ENCODE measurements at places on chromosomes 7 and 10.

- no peak for DNase-seq
Measured at GRCh38 chr7:29196971-29197595, 2.5 kb downstream of the CHN2 start.

- no peak for DNase-seq
Measured at GRCh38 chr7:69898189-69898588, 299.9 kb downstream of the AUTS2 start.

DNA sequence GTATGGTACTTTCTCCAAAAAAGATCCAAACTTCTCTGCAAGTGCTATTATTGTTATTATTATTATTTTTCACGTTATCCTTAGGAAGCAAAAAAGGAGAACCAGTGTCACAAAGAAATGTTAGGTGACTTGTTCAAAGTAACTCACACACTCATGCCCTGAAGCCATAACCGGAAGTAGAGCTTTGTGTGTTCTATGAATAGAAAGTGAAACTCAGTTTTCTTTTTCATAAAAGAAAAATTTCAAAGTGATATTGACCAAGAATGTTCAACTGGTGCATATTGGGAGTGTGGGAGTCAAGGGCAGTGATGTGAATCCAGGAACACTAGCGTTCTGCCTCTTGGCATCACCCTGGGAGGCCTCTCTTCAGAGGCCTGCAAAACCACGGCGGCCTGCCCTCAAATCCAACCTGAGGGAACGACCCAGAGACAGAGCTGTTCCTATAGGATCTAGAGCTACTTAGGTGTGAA lies 106.1 kb downstream of the PRKCQ start:
- DNase-seq: no peak

DNA sequence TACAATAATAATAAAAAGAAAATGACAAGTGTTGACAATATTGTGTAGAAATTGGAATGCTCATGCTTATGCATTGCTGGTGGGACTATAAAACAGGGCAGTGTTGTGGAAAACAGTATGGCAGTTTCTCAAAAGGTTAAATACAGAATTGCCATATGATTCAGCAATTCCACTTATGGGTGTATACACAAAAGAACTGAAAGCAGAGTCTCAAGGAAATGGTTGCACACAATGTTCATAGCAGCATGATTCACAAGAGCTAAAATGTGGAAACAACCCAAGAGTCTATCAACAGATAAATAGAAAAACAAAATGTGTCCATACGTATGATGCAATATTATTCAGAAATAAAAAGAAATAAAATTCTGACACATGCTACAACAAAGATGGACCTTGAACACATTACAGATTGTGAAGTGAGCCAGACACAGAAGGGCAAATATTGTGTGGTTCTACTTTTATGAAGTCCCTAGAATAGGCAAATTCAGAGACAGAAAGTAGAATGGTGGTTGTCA lies 64.8 kb upstream of the GRM8 start:
- no peak for DNase-seq

GRCh38 chr10:64486149-64486548 lies 964.9 kb downstream of the REEP3 start:
- DNase-seq: peak; percentile 37

DNA sequence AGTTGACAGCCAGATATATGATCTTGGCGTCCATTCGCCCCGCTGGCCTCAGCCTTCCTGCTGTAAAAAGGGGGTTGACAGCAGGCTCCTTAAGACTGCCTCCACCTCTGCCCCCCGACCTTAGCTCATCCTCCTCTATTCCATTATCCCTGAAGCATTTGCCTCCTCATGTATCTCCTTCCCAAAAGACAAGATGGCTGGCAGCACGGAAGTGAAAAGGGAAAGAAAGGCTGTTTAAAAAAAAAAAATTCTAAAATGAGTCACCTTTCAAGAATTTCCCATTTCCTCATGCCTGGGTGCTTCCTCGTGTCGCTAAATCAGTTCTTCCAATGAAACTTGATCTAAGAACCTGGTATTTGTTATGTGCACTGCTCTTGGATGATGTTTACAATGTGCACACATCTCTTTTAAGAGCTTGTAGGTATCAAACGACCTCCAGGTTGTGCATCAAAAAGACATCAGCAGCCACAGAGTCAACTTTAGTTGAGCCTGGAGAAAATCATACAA lies 1.7 kb downstream of the SCRN1 start:
- DNase-seq: peak; percentile 51

GRCh38 chr7:86904949-86905834 lies 154.3 kb downstream of the ELAPOR2 start:
- DNase-seq: peak; percentile 48

- DNase-seq: no peak
Measured at GRCh38 chr7:107696330-107696946, 35.8 kb downstream of the SLC26A4 start.

DNA sequence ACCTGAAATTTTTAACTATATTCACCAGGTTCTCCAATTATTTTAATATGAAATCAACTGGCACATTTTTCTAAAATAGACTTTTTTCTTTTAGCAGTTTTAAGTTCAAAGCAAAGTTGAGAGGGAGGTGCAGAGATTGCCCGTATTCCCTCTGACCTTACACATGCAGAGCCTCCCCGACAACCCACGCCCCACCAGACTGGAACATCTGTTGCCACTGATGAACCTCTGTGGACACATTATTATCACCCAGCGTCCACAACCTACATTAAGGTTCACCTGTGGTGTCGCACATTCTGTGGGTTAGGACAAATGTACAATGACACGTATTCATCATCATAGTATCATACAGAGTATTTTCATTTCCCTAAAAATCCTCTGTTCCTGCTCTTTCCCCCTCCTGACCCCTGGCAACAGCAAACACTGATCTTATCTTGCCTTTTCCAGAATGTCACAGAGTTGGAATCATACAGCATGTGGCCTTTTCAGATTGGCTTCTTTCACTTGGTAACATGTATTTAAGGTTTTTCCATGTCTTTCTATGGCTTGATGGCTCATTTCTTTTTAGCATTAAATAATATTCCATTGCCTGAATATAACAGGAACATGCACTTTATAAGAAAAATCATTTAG lies 37.1 kb downstream of the COBL start:
- DNase-seq: no peak

DNA sequence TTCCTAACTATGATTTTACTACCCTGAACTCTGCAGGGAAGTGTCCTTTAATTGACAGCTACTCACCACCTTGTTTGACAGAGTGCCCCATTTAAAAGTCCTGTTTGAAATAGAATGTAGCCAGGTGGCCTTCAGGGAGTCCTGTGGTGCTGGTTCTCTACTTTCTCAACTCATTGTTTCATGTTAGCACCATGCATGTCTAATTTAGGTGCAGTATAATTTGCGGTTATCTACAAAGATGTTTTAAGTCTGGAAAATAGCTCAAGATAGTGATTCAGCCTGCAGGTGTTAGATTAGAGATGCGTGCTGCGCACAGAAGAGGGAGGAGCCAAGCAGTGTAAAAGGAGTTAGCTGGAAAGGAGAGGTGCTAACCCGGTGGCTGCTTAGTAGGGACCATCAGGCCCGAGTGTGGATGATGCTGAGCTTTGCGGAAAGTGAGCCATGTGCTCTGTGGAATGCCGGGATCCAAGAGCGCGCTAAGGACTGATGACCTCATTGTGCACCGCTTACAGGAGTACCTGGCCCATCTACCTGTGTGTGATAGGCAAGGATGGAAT lies 1.2 kb downstream of the CCM2 start:
- DNase-seq: peak; percentile 36

GRCh38 chr7:137838706-137839315 lies 8.0 kb downstream of the DGKI start:
- DNase-seq: no peak

- peak; percentile 63 for DNase-seq
Measured at GRCh38 chr10:104581884-104582601, 59.0 kb upstream of the SORCS3 start.

DNA sequence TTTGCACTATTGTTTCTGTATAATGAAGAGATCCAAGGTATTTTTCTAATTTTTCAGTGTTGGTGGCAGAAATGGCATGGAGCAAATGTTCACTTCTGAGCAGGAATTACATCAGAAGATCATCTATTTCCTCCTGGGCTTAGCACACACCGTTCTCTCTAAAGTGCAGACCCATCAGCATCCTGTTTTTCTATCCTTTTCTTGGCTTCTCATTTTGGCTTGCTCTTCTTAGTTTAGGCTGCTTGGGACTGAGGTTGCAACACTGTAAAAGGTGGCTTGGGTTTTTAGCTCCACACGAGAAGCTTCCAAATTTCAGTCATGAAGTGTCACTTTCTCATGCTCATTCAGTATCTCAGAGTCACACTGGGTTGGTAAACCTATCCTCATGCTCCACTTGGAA lies 79.9 kb upstream of the SMIM30 start:
- no peak for DNase-seq

DNA sequence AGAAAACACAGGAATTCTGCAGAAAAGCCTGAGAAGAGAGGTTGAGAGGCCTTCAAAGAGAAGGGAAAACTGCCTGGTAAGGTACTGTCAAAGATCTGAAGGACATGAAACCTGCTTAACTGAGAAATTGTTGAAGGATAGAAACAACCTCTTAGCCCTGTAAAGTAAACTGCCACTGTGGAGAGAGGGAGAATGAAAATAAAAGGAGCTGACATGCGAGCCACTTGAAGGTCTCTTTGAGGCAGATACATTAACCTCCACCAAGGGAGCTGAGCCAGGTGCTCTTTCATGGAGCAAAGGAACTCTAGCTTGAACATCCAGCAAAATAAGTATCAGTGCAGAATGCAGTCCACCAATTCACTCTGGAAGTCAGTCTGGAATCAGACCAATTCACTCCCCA lies 108.8 kb upstream of the FEZF1 start:
- no peak for DNase-seq

GRCh38 chr7:131020759-131021261 lies 286.8 kb upstream of the KLF14 start:
- DNase-seq: no peak

- DNase-seq: no peak
Measured at GRCh38 chr7:85103962-85104361, 82.9 kb downstream of the SEMA3D start.

GRCh38 chr10:934746-935406 lies 3.4 kb upstream of the LARP4B start:
- no peak for DNase-seq

DNA sequence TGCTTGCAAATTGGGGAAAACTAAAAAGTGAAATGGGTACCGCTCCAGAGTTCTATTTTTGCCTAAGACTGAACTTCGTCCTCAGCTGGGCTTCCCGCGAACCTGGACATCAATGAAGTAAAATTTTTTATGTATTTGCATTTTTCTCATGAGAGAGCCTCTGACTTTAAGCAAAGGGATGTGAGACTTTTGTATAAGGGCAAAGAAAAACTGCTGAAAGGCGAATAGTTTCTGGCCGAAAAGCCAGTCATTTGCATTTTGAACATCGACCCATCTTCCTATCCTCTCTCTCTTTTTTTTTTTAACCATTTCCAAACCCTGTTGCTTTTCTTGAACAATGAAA lies 573 bp downstream of the PMPCB start:
- DNase-seq: peak; percentile 36

DNA sequence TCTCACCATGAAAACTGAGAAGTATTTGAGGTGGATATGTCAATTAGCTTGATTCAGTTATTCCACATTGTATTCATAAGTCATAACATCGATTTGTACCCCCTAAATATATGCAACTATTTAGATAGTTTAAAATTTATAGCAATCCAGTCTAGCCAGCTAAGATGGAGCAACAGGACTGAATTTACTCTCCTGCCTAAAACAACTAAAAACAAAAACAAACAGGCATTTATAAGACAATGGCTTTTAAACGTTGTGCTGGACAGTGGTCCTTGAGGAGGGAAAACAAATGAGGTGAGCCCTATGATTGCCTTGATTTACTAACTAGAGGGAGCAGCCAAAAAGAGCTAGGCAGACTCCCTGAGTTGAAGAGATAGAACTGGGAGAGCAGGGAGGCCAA lies 814 bp upstream of the GPAM start:
- DNase-seq: no peak

- peak; percentile 79 for DNase-seq
Measured at GRCh38 chr10:6721964-6722615, 142.0 kb upstream of the PRKCQ start.

- no peak for DNase-seq
Measured at GRCh38 chr10:132113206-132113605, 47.5 kb downstream of the JAKMIP3 start.

DNA sequence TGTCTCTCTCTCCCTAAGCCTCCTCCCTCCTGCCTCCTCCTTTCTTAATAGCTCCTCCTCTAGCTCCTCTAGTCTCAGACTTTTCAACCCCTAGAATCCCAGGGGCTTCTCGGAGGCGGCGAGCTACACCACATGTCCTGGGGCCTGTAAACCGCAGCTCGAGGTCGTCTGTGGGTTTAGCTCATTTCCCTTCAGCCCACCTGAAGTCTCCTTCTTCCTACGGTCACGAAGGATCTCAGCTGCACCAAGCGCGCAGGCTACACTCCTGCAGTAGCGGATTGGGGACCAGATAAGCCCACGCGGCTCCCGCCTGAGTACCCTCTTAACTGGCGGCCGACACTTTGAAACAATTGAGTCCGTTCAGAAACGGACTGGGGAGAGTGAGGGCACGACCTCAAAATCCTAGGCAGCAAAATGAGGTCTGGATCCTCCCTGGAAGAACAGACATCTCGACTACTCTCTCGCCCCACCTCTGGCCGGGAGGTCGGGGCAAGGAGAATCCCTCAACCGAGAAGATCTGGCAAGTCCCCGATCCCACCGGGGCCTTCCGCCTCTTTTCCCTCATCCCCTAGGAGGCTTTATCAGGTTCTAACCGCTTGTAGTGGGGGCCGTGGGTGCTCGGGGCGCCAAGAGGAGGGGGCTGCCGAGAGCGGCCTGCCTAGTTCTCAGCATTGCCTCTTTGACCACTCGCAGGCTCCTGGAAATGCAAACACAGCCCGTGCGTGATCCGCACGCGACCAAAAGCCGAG lies 1.3 kb upstream of the SORCS3 start:
- no peak for DNase-seq

DNA sequence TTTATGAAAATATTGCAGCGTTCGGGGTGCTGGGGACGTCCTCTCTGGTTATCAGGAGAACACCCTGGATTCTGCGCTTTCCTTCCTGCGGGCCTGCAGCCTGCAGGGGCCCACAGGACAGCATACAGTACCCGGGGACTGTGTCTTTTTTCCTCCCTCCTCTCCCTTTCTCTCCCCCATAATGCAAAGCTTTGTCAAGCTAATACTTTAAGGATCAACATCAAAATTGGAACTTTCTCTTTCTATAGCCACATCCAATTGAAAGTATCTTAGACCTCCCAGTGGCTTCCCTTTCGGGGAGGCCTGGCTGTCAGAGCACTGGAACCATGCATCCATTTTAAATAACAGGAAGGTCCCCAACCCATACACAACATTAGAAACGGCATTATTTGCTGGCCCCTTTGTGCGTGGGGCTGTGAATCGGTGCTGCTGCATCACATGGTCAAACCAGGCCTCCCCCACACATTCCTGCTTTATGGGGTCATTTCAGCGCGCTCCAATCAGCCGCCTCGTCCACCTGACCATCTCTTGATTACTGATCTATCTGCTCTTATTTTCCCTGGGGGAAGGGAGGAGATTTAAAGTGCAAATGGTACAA lies 505.1 kb downstream of the DNAJB6 start:
- no peak for DNase-seq

GRCh38 chr10:94224656-94225055 lies 138.1 kb downstream of the NOC3L start:
- peak; percentile 51 for DNase-seq

- no peak for DNase-seq
Measured at GRCh38 chr7:30206942-30207341, 72.2 kb downstream of the MTURN start.

GRCh38 chr7:98991141-98991540 lies 112.8 kb downstream of the TRRAP start:
- DNase-seq: no peak

- DNase-seq: no peak
Measured at GRCh38 chr10:44368637-44369036, 16.3 kb downstream of the CXCL12 start.

Data from RKO (cell line).